Activated naive CD4-positive, alpha-beta T cell treated with anti-CD3 and anti-CD28 coated beads, Interleukin-2, amount 10 ng/mL, durations not matched to agents 5 hours and 36 hours (primary cell): ENCODE measurements at places on chromosomes 16 and 17. TPM values are rescaled to one million over a fixed set of nuclear protein-coding genes. Genes with fewer than 3 reads are reported as not detected.

The C1QTNF8 gene
- total RNA-seq: not detected

The FBXW10 gene
- not detected for total RNA-seq

The GPR179 gene
- not detected for total RNA-seq

The LGALS9B gene
- not detected for total RNA-seq

The NRN1L gene
- 1.3 TPM for total RNA-seq

The KRTAP4-1 gene
- not detected for total RNA-seq

The WNT3 gene
- not detected for total RNA-seq

The ATP2C2 gene
- total RNA-seq: not detected

The HAP1 gene
- not detected for total RNA-seq

The TEKT5 gene
- not detected for total RNA-seq

The NKD1 gene
- 0.96 TPM for total RNA-seq
